Activated CD4-positive, alpha-beta T cell treated with anti-CD3 and anti-CD28 coated beads, Interleukin-2, Interleukin-6, amounts not matched to agents 100 ng/mL and 50 ng/mL, durations not matched to agents 16 hours and 8 hours (primary cell): ENCODE measurements at places on chromosomes 4 and X.

DNA sequence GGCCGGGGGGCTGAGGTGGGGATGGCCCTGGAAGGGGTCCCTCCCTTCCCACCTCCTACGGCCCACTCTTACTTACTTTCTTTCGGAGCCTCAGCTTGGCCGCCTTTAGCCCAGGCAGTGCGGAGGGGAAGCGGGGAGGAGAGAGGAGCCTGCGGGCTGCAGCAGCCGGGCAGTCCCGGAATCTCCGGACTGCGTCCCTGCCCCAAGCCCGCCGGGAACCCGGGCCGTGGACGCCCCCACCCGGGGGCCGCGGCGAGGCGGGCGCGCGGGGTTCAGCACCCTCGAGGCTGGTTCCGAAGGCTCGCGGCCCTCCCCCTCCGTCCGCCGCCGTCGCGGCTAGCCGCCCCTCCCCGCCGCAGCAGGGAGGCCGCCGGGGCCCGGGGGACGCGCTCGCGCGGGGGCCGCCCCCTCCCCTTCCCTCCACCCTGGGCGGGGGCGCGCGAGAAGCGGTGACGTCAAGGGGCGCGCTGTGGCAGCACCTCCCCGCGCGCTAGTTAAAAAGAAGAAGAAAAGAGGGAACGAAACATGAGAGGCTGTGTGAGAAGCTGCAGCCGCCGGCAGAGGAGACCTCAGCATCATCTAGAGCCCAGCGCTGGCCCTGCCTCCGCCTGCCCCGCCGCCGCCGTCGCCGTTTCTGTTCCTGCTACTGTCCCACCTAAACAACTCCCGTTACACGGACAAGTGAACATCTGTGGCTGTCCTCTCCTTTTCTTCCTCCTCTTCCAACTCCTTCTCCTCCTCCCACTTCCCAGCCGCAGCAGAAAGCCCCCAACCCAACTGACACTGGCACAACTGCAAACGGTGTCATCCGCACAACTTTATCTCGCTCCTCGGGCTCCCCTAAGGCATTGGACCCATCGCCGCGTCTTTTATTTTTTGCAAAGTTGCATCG, at the start of gene HHIP:
Gene HHIP, plus strand, starts transcription at position 526 of the 892 bp plus-strand sequence. CDS start 520 bp downstream, outside the sequence.
- DNase-seq = peak; percentile 6

DNA sequence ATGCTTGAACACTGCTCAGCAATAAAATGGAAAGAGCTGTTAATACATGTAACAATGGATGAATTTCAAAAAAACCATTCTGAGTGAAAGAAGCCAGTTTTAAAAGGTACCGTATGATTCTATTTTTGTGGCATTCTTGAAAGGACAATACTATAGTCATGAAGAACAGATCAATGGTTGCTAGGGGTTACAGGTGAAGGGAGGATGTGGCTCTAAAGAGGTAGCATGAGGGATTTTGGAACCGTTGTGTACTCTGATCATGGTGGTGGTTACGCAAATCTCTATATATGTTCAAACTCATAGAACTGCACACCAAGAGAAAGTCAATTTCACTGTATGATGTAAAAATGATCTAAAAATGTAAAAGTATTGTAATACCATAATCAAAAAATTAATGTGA, 40.0 kb upstream of the CTAG2 start:
- no peak for DNase-seq

- no peak for DNase-seq
Observed at GRCh38 chr4:143473334-143474126, 40.0 kb upstream of the SMARCA5 start.

DNA sequence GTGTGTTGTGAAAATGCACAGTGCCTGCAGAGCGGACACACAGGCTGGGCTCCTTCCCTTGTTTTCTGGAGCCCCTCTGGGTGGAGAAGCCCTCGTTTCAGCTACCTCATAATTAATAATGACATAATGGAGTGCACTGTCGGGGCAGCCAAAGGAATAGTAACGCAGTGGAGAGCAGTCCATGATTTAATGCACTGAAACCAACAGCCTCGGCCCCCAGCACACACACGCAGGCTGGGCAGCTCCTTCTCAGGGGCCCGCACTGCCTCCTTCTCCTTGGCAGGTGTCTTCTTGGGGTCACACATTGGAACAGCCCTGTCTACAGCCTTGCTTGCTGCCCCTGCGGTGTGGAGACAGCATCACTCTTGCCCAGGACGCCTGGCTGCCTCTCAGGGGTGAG, 89.2 kb downstream of the DCTD start:
- DNase-seq = no peak

DNA sequence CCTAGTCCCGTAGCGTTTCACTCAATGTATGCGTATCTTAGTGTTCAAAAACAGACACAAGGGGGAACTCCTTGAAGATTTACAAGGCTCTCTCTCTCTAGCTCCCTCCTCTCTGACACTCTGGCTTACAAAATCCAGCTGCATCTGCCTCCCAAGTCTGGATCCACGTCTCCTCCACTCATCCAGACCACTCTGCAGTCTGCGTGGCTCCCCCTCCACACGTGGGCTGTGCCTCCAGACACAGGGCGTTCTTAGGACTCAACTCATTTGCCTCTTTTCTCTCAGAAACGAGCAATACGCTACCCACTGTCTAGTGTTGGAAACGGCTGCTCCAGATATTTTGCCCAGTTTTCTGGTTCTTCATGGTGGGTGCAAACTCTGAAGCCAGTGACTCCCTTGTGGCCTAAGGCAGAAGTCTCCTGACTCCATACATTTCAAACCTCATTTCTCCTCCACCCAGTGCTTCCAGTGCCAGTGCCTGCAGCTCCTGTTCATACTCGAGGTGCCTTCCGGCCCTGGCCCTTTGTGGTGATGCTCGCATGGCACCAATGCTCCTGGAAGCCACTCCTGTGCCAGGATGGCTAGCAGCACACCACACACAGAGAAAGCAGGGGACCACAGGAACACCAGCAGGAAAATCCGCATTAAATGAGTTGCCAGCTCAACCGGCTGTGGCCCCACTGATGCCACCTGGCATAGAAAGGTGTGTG, 24.1 kb downstream of the NAT8L start:
- no peak for DNase-seq

GRCh38 chr4:145957302-145957701, 18.7 kb upstream of the ZNF827 start:
- no peak for DNase-seq

GRCh38 chrX:109992203-109992602, 10.7 kb upstream of the TMEM164 start:
- no peak for DNase-seq

DNA sequence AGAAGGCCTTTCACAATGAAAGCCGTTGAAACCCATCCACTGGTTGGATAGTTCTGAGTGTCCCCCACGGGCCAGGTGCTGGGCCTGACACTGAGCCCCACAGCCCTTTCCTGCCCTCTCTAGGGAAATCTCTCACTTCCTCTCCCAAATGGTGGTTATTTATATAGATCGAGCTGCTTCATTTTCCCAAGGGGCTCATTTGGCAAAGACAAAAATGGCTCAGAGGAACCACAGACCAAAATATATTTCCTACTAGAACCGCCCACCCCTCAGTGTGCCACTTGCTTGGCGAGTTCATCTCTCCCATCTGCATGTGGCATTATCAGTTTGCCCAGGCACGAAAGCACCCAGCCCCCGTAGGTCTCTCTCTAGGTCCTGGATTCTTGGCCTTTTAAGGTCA, 53.3 kb upstream of the STIM2 start:
- no peak for DNase-seq

DNA sequence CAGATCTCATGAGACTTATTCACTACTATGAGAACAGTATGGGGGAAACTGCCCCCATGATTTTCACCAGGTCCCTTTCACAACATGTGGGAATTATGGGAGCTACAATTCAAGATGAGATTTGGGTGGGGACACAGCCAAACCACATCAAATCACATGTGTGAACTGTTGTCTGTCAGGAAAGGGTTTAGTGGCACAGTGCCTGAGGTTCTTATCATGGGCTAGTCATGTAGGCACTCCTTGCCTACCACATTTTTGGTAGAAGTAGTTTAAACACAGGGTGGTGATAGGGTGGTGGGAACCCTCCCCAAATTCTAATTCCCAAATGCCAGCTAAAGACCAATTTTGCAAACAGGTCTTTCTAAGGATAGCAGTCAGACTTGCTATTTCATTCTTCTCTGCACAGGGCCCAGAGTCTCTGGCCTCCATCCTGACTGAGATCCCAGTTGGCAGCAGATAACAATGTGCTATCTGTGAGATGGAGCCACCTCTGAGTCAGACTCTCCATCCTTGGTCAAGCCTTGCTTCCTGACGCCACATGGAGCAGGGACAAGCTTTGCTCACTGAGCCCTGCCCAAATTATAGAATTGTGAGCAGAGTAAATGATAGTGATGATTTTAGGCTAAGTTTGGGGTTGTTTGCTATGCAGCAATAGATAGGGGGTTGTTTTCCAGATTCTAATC, 33.5 kb upstream of the SETD7 start:
- DNase-seq = no peak

GRCh38 chr4:107366900-107367299, 330.8 kb upstream of the DKK2 start:
- no peak for DNase-seq

- peak; percentile 29 for DNase-seq
Observed at GRCh38 chr4:174631901-174632758, 109.8 kb upstream of the HPGD start.

DNA sequence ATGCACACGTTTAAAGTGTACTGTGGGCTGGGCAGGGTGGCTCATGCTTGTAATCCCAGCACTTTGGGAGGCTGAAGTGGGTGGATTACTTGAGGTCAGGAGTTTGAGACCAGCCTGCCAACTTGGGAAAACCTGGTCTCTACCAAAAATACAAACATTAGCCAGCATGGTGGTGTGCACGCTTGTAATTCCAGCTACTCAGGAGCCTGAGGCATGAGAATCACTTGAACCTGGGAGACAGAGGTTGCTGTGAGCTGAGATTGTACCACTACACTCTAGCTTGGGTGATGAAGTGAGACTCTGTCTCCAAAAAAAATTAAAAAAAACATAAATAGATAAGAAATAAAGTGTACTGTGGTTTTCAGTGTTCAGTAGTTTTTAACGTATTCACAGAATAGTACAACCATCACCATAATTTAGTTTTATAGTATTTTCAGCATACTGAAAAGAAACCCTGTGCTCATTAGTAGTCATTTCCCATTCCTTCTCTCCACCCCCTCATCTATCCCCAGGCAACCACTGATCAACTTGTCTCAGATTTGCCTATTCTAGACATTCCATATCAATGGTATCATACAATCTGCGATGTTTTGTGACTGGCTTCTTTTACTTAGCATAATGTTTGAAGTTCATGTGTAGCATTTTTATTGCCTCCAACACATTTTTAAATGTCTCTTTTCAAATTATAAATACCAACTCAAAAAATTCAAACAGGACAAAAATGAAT, 19.1 kb downstream of the SLAIN2 start:
- DNase-seq = no peak

GRCh38 chrX:38694394-38694793, 106.9 kb upstream of the MID1IP1 start:
- no peak for DNase-seq

GRCh38 chr4:3372264-3372932, 69.4 kb upstream of the HGFAC start:
- DNase-seq = no peak

- no peak for DNase-seq
Observed at GRCh38 chr4:5572114-5572513, 136.2 kb downstream of the EVC2 start.

DNA sequence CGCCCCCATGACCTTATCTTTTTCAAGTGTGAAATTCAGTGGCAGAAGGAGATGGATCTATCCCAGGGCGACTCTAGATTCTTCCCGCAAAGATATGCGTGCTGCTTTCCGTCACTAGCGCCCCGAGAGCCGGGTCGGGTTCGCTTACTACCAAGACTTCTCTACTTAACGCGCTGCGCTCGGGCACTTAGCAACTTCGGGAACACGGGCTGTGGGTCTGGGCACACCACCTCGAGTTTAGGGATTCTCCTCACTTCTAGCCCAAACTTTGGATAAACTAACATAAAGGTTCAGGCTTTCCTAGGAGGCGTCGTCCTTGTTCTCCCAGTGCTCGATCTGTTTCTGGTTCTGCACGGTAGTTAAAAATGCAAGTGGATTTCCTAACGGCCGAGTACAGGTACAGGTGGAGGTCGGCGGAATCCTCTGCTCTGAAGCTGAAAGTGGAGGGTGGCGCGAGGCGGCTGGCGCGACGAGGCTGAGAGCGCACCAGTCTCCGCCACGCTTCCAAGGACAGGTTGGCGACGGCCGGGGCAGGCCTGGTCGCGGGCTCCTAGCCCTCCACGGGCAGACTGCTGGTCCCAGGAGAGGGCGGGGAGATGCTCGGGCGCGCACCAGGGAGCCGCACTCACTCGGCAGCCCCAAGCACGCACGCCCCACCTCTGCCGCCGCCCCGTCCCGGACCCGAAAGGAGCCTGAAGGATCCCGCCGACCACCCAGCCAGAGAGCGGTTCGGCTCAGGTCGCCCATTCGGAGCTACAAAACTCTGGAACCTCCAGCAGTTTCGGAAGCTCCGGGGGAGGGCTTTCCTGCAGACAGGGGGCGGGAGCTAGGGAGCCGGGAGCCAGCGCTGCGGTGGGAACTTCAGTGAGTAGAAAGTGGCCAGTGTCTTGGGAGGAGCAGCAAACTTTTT, 100.8 kb upstream of the TENM3 start:
- DNase-seq = no peak

- no peak for DNase-seq
Observed at GRCh38 chrX:147322496-147322895, 508.0 kb upstream of the CXorf51A start.

DNA sequence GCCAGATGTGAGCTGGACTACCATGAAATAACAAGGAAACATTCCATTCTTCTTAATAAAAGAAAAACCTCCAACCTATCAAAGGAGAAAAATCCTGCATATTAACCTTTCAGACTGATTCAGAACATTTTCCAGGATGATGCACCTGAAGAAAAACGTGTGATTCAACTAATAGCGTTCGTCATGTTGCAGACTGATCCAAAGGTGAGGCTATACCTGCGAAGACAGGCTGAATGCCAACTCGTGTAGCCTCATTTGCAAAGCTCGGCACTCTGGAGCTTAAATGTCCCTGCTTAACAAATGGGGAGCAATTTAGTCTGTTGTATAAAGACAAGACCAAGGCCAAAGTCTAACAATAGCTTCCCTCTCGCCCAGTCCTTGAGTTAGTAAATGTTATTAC, 172.0 kb upstream of the NOCT start:
- no peak for DNase-seq

DNA sequence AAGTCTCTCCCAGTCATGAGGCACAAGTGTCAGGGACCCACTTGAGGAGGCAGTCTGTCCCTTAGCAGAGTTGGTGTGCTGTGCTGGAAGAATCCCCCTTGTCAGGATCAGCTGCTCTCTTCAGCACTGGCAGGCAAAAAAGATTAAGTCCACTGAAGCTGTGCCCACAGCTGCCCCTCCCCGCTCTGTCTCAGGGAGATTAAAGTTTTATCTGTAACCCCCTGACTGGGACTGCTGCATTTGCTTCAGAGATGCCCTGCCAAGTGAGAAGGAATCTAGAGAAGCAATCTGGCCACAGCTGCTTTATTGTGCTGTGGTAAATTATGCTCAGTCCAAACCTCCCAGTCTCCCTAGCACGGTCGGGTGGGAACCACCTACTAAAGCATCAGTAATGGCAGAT, 37.4 kb upstream of the HEPH start:
- DNase-seq = no peak
